Aorta (tissue), 5 donors: ENCODE measurements at places on chromosomes 2 and 18. TPM values are rescaled to one million over a fixed set of nuclear protein-coding genes. Genes with fewer than 3 reads are reported as not detected.

The SKOR2 gene
- total RNA-seq, result not detected

The PLGLB2 gene
- 0.62 TPM for total RNA-seq

DNA sequence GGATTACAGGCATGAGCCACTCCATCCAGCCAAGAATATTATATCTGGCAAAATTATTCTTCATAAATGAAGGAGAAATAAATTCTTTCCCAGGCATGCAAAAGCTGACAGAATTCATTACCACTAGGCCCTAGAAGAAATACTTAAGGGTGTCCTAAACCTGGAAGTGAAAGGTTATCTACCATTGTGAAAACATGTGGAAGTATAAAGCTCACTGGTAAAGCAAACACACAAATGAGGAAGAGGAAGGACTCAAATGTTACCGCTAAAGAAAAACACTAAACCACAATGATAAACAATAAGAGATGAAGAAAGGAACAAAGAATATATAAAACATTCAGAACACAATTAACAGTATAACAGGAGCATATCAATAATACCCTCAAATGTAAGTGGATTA, 171.8 kb downstream of the CAMKMT start:
- no peaks in the 10 kb centered on the region for H3K4me1 ChIP-seq
- no peaks in the 10 kb centered on the region for H3K27me3 ChIP-seq
- no peak for DNase-seq

GRCh38 chr2:29921560-29921915, at the start of gene ALK:
Gene ALK, minus strand, starts transcription at chr2:29921586. Its CDS starts 927 bp downstream, at chr2:29920659.
- no peak within 1 kb of the TSS for H3K4me3 ChIP-seq
- no peaks in the 10 kb centered on the region for H3K4me1 ChIP-seq
- no peak within 1 kb of the TSS for H3K27ac ChIP-seq
- DNase-seq, result peak; percentile 92

GRCh38 chr2:234725528-234726264, 226.1 kb upstream of the SH3BP4 start:
- DNase-seq, result no peak
- no peak overlapping the region for H3K27ac ChIP-seq
- no peaks in the 10 kb centered on the region for H3K27me3 ChIP-seq
- H3K36me3 ChIP-seq, result no peaks in the 10 kb centered on the region

DNA sequence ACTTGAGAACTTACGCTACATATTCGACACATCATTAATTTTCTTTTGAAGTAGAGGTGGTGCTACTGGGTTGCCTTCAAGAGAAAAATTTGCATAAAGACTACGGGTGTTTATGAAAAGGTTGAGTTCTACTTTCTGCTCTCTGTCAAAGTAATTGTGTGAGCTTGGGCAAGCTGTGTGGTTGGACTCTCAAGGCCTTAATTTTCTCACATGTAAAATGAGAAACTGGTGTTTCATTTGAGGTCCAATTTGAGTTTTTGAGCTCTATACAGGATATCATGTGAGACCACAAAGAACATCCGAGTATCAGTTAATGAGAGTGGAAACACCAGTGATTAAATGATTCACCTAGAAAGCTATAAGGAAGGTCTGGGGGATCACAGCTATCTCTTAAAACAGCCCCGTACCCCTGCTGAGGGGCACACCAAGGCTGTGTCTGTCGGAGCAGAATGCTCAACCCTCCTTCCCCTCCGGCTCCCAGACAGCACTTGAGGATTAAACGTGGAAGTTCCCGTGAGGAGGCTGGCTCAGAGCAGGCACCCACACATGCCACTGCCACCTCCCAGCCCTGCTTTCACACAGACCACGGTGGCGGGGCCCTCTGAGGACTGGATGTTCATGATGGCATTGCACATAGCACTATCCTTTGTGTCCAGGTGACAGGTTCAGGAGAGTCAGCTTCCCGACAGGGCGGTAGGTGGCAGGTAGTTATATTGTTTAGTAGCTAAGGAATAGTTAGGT, 191.8 kb downstream of the RNF144A start:
- H3K36me3 ChIP-seq, result no peaks in the 10 kb centered on the region
- no peaks in the 10 kb centered on the region for H3K4me1 ChIP-seq
- no peak overlapping the region for H3K27ac ChIP-seq
